ENCODE measurements at places on chromosomes 6 and 20. TPM values are rescaled to one million over a fixed set of nuclear protein-coding genes. Genes with fewer than 3 reads are reported as not detected.

The BHLHE23 gene
- not detected for total RNA-seq

The LZTS3 gene
- total RNA-seq, result 3.1 TPM

The GTPBP2 gene
- 46.4 TPM for total RNA-seq

The FAM209A gene
- total RNA-seq, result not detected

The LPA gene
- not detected for total RNA-seq

The SYNCRIP gene
- total RNA-seq, result 120 TPM

The REM1 gene
- total RNA-seq, result not detected

The JPH2 gene
- total RNA-seq, result 7.8 TPM

The CST1 gene
- total RNA-seq, result not detected

The PTCHD4 gene
- 0.20 TPM for total RNA-seq

The BPIFA1 gene
- total RNA-seq, result not detected

- DNase-seq, result no peak
These were observed 46.9 kb downstream of the PDE10A start for GRCh38 chr6:165616116-165616515.

GRCh38 chr6:41159415-41160082, 3.4 kb downstream of the TREM2 start:
- DNase-seq, result no peak

DNA sequence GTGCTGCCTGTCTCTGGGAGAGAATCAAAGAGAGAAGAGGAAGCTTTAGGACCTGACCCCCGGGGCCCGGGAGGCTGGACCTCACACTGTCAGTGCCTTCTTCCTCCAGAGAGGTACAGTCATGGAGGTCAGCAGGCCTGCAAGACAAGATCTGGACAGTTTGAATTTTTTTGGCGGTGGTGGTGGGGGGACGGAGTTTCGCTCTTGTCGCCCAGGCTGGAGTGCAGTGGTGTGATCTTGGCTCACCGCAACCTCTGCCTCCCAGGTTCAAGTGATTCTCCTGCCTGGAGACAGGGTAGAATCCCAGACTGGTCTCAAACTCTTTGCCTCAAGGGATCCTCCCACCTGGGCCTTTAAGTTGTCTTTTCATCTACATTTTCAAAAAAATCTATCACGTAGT, 34.4 kb downstream of the NR2E1 start:
- DNase-seq, result no peak

GRCh38 chr6:124888581-124889371, 73.5 kb upstream of the RNF217 start:
- DNase-seq, result no peak

GRCh38 chr6:143953922-143954321, 54.1 kb downstream of the PLAGL1 start:
- DNase-seq, result no peak

DNA sequence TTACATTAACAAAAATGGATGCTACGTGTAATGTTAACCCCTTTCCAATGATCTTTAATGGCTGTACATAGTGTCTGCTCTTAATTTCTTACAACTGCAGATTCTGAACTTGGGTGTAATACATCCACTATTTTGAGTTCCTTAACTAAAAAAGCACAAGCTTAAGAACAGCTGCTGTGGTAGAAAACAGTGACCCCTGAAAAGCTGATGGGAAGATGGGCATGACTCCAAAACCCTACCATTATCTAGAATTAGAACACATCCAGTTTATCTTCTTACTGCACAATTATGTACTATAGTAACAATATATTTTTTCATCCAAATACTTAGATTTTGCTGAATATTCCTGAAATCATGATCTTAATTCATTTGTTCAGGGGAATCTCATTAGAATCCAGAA, 49.3 kb downstream of the LYRM4 start:
- no peak for DNase-seq

GRCh38 chr6:107709341-107709740, 114.8 kb downstream of the SCML4 start:
- DNase-seq, result no peak

GRCh38 chr6:108302386-108302785, 7.5 kb downstream of the AFG1L start:
- DNase-seq, result no peak

- DNase-seq, result no peak
These were observed 17.6 kb upstream of the COL12A1 start for GRCh38 chr6:75223428-75223827.

- DNase-seq, result no peak
These were observed 1.9 kb downstream of the FAM83C start for GRCh38 chr20:35290186-35290886.

GRCh38 chr20:43681468-43681942, 14.6 kb downstream of the MYBL2 start:
- DNase-seq, result no peak

GRCh38 chr6:34237722-34238584, 1.3 kb downstream of the HMGA1 start:
- DNase-seq, result no peak

- no peak for DNase-seq
These were observed 530.3 kb downstream of the KHDRBS2 start for GRCh38 chr6:61755739-61756138.

GRCh38 chr6:142885182-142885867, 59.7 kb downstream of the HIVEP2 start:
- peak; percentile 100 for DNase-seq

DNA sequence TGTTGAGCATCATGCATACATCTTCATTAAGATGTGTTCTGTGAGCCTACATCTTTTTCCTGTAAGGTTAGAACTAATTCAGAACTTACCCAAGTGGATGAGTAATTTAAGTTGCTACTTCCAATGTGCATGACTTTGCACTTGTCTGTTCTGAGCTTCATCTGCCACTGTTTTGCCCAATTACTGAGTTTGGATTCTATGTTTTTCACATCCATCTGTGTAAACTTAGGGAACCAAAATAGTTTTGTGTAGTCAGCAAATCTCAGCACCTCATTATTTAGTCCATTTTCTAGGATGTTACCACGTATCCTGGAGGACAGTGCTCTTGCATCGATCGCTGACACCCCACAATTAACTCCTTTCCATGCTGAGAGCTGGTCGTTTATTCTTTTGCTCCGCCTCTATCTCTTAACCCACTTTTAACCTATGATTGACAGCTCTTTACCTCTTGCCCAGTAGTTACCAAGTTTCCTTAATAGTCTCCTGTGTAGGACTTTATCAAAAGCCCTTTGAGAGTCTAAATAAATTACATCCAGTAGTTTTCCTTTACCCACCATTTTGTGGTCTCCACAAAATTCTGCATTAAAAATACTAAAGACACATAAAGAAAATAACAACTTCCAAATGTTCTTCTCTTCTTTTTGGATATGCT, 44.2 kb upstream of the CITED2 start:
- DNase-seq, result no peak

GRCh38 chr6:21099338-21100314, 493.9 kb upstream of the SOX4 start:
- no peak for DNase-seq

DNA sequence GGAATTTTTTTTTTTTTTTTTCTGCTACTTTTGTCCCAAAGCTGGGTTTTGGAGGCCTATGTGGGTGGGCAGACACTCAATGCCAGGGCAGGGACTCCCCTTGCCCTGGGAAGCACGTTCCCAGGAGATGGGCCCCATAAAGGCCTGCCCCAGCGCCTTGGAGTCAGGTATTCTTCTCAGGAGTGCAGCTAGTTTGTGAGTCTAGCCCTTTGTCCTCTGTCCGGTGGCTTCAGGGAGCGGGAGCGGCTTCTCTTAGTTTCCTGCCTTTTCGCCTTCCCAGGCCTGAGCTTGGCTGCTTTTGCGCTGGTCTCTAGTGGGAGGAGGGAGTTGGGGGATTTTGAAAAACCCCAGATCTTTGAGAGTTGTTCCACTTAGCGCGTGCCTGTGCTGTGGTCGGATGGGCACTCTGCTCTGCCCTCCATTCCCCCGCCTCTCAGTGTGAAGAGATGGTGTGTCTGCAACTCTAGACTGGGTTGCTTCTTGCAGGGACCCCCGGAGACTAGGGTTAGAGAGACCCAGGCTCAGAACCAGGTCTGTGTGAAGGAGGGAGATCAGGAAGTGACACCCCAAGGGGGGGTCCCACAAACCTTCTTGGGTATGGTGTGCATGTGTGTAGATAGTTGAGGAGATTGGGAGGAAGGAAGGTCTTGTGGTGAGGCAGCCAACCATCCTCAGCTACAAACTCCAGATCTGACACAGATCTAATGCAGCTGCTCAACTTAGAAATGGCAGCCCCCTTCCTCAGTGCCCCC, 1.3 kb downstream of the PLCG1 start:
- DNase-seq, result no peak

DNA sequence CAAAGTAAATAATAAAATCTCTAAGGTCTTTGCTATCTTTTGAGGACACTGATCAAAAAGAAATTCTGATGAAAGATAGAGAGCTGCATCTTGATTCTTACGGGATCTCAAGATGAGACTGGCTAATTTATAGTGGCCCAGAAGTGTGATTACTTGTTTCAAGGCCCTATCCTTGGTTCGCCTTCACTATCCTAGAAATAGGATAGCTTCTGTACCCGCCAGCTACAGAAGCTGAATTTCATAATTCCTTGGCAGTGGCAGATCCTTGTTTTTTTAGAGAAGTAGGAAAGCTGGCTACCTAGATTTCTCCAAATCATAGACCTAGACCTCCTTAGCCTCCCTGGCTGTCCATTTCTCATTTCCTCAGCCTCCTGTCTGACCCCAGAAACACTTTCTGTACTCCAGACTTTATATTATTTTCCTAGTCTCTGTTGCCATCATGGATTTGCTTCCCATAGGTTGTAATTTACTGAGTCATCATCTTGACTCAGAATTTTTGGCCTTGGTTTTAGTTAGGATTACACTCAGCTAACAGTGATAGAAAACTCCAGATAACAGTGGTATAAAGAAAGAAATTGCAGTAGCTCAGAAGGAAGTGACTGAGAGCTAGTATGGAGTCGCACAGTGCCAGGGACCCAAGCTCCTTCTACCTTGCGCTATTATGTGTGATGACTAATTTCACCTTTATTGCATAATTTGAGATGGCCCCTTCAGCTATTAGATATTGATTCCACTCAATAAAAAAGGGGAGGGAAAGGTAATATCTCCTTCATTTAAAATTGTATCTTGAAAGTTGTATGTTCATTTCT, 27.7 kb downstream of the PHF3 start:
- peak; percentile 65 for DNase-seq

GRCh38 chr20:30485331-30486102, 771.9 kb upstream of the DEFB115 start:
- DNase-seq, result no peak

DNA sequence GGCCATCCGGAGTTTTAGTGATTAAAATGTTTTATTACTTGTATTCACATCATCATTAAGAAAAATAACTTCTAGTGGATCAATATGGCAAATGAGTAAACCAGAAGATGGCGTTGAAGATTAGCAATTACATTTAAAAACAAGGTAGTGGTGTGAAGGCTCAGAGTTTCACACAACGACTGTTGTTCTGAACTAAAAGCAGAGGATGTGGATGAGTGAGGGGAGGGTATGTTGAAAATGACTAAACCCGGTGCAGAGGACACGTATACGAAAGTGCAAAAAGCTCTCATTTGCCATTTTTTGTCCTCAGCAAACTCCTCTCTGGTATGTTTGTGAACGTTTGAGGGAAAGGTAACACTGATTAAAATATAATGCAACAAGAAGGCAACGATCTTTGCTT, 1.9 kb upstream of the IRF4 start:
- DNase-seq, result no peak

DNA sequence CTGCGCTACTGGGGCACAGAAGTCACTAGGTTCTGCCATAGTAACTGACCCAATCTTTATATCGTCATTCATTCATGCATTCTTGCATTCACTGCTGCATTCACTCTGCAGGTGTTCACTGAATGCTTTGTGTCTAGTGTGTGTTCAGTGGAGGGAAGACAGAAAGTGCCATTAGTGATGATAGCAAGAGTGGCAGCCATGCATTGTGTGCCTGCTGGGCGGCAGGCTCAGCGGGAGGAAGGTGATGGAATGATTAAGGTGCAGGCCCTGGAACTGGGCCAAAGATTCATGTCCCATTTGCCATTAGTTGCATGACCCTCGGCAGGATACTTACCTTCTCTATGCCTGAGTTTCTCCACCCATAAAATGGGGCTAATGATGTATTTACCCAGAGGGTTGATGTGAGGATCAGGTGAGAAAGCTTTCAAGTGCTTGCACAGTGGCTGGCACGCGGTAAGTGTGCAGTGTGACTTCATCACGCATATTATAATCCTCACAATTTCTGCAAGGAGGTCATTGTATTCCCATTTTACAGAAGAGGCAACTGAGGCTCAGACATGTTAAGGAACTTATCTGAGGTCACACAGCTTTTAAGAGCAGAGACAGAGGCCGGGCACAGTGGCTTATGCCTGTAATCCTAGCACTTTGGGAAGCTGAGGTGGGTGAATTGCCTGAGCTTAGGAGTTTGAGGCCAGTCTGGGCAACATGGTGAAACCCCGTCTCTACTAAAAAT, 40.1 kb downstream of the ITPR3 start:
- DNase-seq, result no peak

- no peak for DNase-seq
These were observed 107.3 kb downstream of the COL21A1 start for GRCh38 chr6:56140090-56140489.

DNA sequence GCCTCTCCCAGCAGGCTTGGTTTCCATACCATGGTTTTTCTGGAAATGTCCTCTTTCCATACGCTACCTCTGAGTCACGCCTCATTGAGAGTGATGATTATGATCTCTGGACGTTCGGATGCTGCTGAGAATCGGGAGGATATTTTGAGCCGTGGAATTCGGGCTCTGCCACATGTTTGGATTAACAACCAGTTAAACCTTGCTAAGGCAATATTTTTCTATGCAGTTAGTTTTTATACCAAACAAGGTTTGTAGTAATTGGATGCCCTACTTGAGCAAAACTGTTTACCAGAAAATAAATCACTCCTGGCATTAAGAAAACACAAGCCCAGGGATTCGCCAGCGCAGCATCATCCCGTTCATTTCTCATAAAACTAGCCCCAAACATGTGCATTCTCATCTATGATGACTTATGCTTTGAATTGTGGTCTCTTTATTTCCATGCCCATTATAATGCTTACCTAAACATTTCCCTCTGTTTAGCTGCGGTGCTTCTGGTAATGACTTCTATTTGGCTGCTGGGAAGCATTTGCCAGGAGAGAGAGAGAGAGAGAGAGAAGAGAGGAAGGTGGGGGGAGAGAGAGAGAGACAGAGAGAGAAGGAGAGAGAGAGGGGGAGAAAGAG, 198.9 kb downstream of the CLIC5 start:
- no peak for DNase-seq

GRCh38 chr6:69343851-69344250, 453.0 kb downstream of the LMBRD1 start:
- no peak for DNase-seq

- DNase-seq, result no peak
These were observed 16.7 kb upstream of the E2F1 start for GRCh38 chr20:33702861-33703260.

- peak; percentile 31 for DNase-seq
These were observed 13.6 kb upstream of the CEP85L start for GRCh38 chr6:118665011-118665410.
